ENCODE measurements at places on chromosomes 2 and 18.

DNA sequence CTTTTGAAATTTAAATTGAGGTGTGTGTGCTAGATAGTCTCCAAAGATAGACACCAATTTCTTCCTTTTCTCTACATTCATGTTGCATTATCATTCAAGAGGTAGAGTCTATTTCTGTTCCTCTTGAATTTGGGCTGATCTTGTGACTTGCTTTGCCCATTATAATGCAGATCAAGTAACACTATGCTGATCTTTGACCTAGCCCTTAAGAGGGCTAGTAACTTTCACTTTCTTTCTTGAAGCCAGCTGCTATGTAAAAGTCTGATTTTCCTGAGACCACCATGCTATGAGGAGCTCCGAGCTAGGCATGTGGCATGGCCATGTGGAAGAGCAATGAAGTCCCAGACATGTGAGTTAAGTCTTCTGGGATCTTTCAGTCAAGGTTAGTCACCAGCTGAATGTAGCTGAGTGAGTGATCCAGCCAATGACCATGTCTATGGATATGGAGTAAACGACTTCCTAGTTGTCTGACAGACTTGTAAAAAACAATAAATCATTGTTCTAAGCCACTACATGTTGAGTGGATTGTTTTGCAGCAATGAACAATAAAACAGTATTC lies 189.4 kb upstream of the CWC22 start:
- no peak for DNase-seq

- DNase-seq: no peak
These were observed 34.8 kb upstream of the ITGAV start for GRCh38 chr2:186554850-186555671.

- no peak for DNase-seq
These were observed 73.2 kb downstream of the IL1R2 start for GRCh38 chr2:102064679-102065674.

DNA sequence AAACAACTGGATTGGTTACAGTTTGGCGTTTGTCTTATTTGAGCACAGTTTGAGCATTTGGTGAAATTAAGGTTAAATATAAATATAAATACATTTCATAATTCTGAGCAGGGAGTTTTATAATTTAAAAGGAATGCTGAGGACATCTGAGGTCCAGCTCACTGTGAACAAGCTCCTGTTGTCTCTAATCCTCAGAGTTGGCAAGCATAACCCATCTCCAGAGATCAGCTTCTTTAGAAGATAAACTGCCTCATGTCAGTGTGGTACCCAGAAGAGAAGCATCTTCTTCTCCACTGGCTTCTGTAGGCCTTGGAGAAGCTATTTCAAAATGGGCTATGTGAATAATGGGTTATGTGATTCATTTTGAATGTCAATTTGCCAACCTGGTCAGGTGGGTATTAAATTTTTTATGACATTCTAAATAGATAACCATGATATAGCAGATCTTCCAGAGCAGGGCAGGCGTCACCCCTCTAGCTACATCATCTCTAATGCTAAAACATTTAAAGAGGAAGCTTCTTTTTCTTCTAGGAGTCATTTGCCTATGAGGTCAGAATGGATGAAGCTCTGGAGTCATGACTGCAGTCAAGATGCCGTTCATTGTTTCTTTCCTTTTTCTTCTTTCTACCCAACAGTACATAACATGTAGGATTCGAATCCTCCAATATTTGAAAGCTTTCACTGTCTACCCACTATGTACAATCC lies 324.0 kb downstream of the RNF144A start:
- DNase-seq: no peak

- DNase-seq: no peak
These were observed 82.9 kb downstream of the NFATC1 start for GRCh38 chr18:79478484-79479115.

DNA sequence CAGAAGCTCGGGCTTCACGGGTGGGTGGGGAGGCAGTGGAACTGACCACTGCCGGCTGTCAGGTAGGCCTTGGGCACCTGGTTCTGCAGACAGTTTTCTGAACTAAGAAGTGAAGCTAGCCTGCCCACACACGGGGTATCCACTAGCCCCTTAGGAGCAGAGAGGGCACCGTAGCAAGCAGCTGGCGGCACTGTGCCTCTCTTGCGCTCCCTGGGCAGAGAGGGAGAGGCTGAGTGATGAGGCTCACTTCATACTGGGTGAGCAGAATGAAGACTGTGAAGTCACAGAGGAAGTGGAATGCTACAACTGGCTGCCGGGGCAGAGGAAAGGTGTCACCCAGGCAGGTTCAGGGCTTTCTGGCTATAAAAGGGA lies 753 bp downstream of the ITPRIPL1 start:
- DNase-seq: no peak

GRCh38 chr2:129379411-129379810 lies 600.1 kb upstream of the RAB6C start:
- DNase-seq: no peak
